Hematopoietic multipotent progenitor cell treated with erythropoietin and hydrocortisone succinate and interleukin-3 and kit ligand, for 17 days (in vitro differentiated cells): ENCODE measurements at places on chromosomes 3 and 15.

GRCh38 chr3:8540456-8540855 lies 38.8 kb downstream of the LMCD1 start:
- DNase-seq = no peak

GRCh38 chr3:127750226-127751031 lies 71.9 kb downstream of the MGLL start:
- DNase-seq = no peak

- DNase-seq = no peak
Measured at GRCh38 chr3:18766974-18767373, 341.8 kb upstream of the SATB1 start.

GRCh38 chr3:191290311-191291025 lies 38.7 kb upstream of the CCDC50 start:
- DNase-seq = no peak

- DNase-seq = no peak
Measured at GRCh38 chr15:43118286-43118685, 12.4 kb upstream of the UBR1 start.

GRCh38 chr15:92121047-92121446 lies 267.5 kb downstream of the SLCO3A1 start:
- no peak for DNase-seq
